ENCODE measurements at places on chromosomes 6 and 20. TPM values are rescaled to one million over a fixed set of nuclear protein-coding genes. Genes with fewer than 3 reads are reported as not detected.

DNA sequence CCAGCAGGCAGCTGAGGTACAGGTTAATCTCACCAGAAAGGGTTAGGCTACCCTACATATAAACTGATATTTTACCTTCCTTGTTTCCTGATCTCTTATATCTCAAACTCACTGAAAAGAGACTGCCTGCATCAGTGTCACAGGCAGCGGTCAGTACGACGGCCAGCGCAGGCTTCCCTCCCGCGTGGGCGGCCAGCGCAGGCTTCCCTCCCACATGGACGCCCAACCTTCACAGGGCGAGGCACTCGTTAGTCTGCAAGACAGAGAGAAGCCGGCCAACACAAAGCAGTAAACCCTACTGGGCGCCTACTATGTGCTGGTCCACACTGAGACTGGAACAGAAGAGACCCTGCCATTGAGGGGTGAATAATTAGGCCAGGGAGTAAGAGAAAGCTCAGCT is 33.0 kb downstream of the TTI1 start:
- no peaks in the 10 kb centered on the region for H3K4me1 ChIP-seq
- no peak overlapping the region for H3K27ac ChIP-seq
- H3K36me3 ChIP-seq: peaks cover 89% of the 10 kb centered on the region
- DNase-seq: no peak
- no peak overlapping the region for H3K4me3 ChIP-seq
- H3K27me3 ChIP-seq: no peaks in the 10 kb centered on the region

DNA sequence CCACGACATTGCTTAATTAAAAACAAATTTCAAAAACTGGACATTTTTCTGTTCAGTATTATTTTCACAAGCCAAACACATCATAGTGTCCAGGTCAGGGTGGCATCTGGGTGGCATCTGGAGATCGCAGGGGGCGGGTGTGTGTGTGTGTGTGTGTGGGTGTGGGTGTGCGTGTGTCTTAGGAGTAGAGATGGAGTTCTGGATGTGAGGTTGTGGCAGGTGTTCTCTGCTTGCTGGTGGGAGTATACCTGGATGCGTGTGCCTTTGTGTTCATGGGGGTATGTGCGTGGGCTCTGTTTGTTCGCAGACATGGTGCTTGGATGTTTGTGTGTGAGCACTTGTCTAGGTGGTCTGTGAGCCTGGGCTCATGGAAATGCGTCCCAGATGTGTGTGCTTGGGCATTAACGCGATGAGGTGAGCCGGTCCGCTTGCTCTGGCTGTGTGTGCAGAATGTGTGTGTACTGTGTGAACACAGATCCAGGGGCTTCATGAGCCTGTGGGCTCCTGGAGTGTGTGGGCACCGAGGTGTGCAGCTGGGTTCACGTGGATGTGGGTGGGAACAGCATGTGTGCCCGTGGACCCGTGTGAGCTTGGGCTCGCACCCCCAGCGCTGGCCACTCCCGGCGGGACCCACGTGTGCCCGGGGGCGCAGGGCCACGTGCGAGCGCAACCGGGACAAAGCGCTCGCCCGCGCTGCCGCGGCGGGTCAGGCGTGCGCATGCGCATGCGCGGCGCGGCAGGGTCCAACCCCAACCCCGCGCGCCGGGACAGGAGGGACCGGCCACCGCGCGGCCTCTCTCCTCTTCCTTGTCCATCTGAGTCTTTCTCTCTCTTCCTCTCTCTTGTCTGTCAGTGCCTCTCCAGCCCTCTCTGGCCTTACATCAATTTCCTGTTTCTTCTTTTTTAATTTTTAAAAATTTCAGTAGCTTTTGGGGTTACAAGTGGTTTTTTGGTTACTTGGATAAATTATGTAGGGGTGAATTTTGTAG is 60.4 kb downstream of the SRC start:
- H3K4me1 ChIP-seq: peaks cover 16% of the 10 kb centered on the region
- H3K27me3 ChIP-seq: peaks cover 4% of the 10 kb centered on the region
- peak overlapping the region; percentile 68 for H3K4me3 ChIP-seq
- no peaks in the 10 kb centered on the region for H3K36me3 ChIP-seq
- DNase-seq: peak; percentile 63

The OR2H1 gene
- total RNA-seq: not detected

DNA sequence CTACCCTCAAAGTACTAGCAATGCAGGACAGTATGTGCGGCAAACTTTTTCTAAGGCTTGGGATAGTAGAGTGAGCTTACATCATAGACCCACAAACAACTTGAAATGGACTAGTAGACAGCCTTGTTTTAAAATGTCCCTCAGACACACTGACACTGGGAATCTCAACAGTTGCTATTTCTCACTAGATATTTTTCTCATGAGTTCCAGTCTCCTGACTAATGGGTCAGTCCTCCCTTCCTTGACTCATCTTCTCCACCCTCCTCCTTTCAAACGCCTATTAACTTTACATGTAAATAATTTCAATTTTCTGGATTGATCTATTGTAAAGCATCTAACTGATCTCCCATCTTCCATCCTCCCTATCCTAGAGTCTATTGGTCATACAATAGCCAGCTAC is 308.3 kb upstream of the PREP start:
- H3K4me1 ChIP-seq: no peaks in the 10 kb centered on the region
- H3K36me3 ChIP-seq: no peaks in the 10 kb centered on the region
- H3K27me3 ChIP-seq: no peaks in the 10 kb centered on the region
- no peak for DNase-seq

- peak; percentile 44 for DNase-seq
- H3K4me1 ChIP-seq: peaks cover 14% of the 10 kb centered on the region
- no peaks in the 10 kb centered on the region for H3K36me3 ChIP-seq
Measured at GRCh38 chr6:14428269-14428668, 310.7 kb downstream of the CD83 start.

- H3K36me3 ChIP-seq: no peaks in the 10 kb centered on the region
- no peak overlapping the region for H3K4me3 ChIP-seq
- no peaks in the 10 kb centered on the region for H3K4me1 ChIP-seq
- H3K27me3 ChIP-seq: no peaks in the 10 kb centered on the region
- no peak for DNase-seq
- H3K27ac ChIP-seq: no peak overlapping the region
Measured at GRCh38 chr20:22338140-22338708, 246.1 kb downstream of the FOXA2 start.

The BCAS4 gene
- 91.0 TPM for total RNA-seq

DNA sequence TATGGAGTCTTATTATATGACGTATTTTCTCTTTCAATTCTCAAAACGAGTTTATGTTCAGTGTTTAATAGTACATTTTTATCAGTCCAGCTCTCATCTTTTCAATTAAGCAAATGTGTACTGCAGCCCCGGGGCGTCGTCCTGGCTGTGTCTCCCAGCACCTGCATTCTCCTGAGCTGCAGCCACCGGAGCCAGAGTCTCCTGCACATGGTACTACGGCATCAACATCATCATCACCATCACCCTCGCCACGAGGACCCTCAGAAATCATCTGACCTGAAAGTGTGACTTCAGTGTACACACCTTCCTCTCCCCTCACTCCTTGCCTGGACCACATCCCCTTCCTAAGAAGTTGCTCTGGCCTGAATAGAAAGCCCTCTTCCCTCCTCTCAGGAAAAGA is 267.7 kb upstream of the ARID1B start:
- no peaks in the 10 kb centered on the region for H3K27me3 ChIP-seq
- H3K36me3 ChIP-seq: no peaks in the 10 kb centered on the region
- no peak overlapping the region for H3K27ac ChIP-seq
- no peak for DNase-seq

GRCh38 chr6:1970151-1970561 is 275.2 kb downstream of the GMDS start:
- no peak overlapping the region for H3K27ac ChIP-seq
- no peaks in the 10 kb centered on the region for H3K36me3 ChIP-seq
- no peak for DNase-seq
- H3K27me3 ChIP-seq: no peaks in the 10 kb centered on the region
- no peaks in the 10 kb centered on the region for H3K4me1 ChIP-seq

The CCN6 gene
- not detected for total RNA-seq

The IL20RA gene
- total RNA-seq: not detected

The CFB gene
- not detected for total RNA-seq

The OR2H2 gene
- total RNA-seq: not detected

DNA sequence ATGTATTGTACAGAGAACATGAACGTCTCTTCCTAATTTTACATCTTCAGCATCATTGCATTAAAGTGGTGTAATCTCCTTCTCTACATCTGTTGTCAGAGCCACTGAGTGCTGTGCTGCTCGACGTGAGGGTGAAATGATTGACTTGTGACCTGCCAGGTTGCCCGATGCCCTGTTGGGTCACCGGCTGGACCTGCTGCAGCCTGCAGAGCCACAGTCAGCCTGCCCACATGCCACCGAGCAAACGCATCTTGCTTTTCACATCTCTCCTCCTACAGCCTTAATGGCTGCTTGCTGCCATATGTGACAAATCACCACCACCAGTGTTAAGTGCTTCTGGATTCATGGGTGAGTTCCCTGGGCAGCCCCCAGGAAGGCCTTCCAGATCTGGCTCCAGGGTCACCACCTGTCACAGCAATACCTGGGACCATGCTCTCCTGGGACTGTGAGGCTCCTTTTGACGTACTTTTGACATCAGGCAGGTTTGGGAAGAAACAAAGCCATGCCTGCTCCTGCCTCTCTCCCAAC is 80.3 kb downstream of the ASXL1 start:
- H3K27ac ChIP-seq: no peak overlapping the region
- H3K36me3 ChIP-seq: peaks cover 4% of the 10 kb centered on the region
- peaks cover 15% of the 10 kb centered on the region for H3K4me1 ChIP-seq
- no peak for DNase-seq
- no peaks in the 10 kb centered on the region for H3K27me3 ChIP-seq

- H3K36me3 ChIP-seq: no peaks in the 10 kb centered on the region
- no peak overlapping the region for H3K4me3 ChIP-seq
- H3K27me3 ChIP-seq: no peaks in the 10 kb centered on the region
- no peak for DNase-seq
- H3K4me1 ChIP-seq: no peaks in the 10 kb centered on the region
Measured at GRCh38 chr6:154386848-154387717, 30.5 kb upstream of the IPCEF1 start.

DNA sequence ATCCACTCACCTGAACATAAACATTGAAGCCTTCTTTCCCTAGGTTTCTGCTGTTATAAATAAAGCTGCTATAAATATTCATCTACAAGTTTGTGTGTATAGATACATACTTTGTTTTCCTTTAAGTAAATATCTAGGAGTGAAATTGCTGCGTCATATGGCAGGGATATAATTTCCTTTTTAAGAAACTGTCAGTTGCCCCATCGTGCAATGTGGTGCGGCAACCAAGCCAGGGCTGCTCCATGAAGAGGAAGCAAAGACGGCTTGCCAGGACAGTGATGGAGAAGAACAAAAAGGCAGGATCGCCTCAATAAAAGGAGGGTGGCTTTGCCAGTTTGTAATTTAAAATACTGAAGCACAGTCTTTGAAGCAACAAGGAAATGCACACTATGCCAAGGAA is 36.6 kb downstream of the CITED2 start:
- no peaks in the 10 kb centered on the region for H3K27me3 ChIP-seq
- no peak overlapping the region for H3K4me3 ChIP-seq
- H3K36me3 ChIP-seq: no peaks in the 10 kb centered on the region
- H3K27ac ChIP-seq: no peak overlapping the region
- DNase-seq: no peak

DNA sequence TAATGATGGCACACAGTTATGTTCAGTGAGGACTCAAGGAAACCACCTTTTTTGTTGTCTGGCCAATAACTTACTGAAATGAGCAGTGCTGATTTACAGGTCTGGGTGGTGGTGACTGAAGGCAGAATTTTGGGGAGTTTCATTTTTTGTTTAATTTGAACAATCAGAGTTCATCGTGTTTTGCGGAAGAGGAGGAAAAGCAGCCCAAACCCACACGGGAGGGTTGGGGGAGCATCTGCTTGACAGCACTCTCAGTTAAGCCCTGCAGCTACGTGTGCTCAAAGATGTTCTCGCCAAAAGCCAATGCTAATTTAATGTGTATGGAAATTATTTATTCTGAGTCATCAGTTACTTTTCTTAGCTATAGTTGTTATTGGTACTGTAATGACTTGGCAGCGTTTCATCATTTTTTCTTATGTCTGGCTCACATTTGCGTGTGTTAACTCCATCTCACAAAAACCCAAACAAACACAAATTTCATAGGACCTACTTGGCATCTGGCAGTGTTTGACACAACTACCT is 89.2 kb downstream of the UST start:
- no peaks in the 10 kb centered on the region for H3K36me3 ChIP-seq
- H3K4me1 ChIP-seq: peaks cover 9% of the 10 kb centered on the region
- H3K27ac ChIP-seq: no peak overlapping the region
- H3K4me3 ChIP-seq: no peak overlapping the region

DNA sequence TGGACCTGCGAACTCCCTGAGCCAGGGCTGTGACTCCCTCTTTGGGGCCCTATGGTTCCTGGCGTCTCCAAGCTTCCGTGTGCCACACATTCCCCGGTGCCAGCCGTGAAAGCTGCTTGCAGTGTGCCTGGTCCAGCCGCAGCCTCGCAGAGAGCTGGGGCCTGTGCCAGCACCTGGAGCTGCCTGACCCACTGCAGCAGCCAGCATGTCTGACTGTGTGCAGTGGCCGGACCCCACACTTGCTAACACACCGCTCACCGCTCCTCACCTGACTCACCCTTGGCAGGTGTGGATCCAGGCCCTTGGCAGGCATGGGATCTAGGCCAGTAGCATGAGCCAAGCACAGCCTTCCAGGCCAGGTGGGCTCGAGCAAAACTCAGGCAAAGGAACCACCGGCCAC is 227.5 kb downstream of the OTOR start:
- DNase-seq: no peak
- H3K36me3 ChIP-seq: no peaks in the 10 kb centered on the region
- no peaks in the 10 kb centered on the region for H3K27me3 ChIP-seq

The CRISP2 gene
- not detected for total RNA-seq

DNA sequence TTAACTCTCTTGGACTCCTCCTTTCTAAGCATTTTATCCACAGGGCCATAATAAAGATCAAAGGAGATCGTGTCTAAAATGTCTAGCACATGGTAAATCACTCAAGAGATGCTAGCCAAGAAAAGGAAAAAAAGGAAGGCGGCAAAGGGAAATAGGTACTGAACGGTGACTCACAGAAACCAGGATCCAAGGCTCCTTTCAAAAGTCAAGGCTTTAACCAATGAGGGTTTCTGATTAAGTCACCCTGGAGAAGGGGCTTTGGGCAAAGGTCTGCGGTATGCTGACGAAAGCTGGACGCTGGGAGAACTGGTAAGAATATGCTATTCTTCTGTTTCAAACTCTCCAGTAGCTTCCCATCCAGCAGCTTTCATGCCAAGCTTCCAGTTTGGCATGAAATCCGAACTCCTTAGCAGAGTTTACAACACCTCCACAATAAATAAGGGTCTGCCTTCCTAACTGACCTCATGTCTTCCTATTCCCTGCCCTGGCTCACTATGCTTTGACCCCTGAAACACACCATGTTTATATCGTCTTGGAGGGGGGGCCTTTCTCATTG is 1.0 kb downstream of the TOMM34 start:
- H3K27ac ChIP-seq: peak overlapping the region; percentile 70
- H3K36me3 ChIP-seq: peaks cover 28% of the 10 kb centered on the region
- no peaks in the 10 kb centered on the region for H3K27me3 ChIP-seq

DNA sequence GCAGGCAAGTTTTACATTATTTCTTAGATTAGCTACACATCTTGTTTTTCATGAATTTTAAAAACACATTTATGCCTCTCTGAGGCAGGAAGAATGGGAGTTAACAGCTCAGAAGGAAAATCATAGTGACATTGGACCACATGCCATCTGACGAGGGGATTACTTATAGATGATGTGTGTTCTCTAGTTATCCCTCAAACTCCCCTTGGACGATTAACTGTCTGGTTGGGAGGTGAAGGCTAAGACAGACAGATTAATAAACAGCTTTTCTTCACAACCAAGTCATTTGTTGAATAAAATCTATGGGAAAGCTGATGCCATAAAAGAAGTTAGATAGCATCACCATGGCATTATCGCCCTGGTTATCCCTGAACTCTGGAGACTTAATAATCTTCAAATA is 80.0 kb upstream of the PREP start:
- no peaks in the 10 kb centered on the region for H3K4me1 ChIP-seq
- H3K27ac ChIP-seq: no peak overlapping the region
- no peak overlapping the region for H3K4me3 ChIP-seq
- no peak for DNase-seq
